ENCODE measurements at places on chromosomes 2 and 18.

DNA sequence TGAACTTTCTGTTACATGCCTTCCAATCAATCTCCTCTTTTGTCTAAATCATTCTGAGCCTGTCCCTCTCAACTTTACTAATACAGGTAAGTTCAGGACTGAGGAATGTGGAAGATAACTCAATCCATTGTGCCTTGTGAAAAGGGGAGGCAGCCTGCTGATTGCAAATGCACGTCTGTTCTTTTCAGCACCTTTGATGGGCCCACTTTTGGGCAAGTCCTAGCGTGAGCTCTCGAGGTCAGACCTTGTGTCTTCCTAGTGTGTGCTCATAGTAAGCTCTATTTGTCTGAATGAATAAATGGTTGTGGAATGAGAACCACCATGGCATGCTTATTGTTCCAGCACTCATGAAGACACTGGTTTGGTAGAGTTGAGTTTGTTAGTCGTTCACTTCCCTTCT, 50.4 kb upstream of the REL start:
- no peak for DNase-seq

GRCh38 chr18:32470714-32471633, at the start of gene GAREM1:
Gene GAREM1 (minus strand): TSS chr18:32470882. CDS start chr18:32470428, 454 bp downstream.
- peak; percentile 94 for DNase-seq

GRCh38 chr2:213253162-213253561, 31.1 kb upstream of the SPAG16 start:
- no peak for DNase-seq

GRCh38 chr2:67534745-67535144, 137.6 kb downstream of the ETAA1 start:
- DNase-seq, result no peak

DNA sequence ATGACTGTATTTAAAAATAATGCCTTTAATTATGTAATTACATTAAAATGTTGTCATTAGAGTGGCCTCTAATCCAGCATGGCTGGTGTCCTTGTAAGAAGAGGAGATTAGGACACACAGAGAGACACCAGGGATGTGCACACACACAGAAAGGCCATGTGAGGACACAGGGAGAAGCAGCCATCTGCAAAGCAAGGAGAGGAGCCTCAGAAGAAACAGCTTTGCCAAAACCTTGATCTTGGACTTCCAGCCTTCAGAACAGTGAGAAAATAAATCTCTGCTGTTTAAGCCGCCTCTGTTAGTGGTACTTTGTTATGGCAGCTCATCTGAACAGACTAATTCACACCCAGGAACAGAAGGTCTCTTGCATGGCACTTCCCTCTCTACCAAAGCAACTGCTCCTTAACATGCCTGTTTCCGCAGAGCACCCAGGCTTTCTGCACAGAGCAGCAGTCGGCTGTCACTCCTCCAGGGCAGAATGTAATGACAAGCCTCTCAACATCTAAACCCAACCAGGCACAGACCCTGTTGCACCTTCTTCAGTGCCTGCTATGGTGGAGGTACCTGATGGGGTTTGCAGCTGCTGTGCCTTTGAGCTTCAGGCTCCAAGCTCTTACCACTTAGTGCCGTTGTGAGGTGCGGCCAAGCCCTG, 377.7 kb downstream of the TDRD15 start:
- no peak for DNase-seq

DNA sequence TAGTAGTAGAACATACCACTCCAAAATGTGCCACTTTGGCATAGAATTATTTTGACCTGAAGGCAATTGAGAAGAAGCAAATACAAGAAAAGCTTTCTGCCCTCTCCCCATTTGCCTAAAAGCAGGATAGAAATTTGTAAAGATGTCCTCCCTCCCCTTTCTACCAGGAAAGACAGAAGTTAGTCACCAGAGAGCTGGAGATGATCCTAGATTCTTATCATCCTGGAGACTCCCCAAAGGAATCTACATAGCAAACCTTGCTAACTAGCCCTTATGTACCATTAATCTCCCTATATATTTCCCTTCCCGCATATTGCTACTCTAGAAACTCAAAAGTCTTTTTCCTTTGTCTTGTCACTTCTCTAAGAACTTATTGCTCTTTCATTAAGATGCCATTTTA, 12.6 kb upstream of the TMEM37 start:
- DNase-seq, result no peak

GRCh38 chr18:29071869-29072268, 894.9 kb upstream of the CDH2 start:
- no peak for DNase-seq

GRCh38 chr18:40911582-40912254, 1043.3 kb upstream of the PIK3C3 start:
- no peak for DNase-seq

GRCh38 chr2:98480598-98480997, 35.9 kb downstream of the INPP4A start:
- no peak for DNase-seq

DNA sequence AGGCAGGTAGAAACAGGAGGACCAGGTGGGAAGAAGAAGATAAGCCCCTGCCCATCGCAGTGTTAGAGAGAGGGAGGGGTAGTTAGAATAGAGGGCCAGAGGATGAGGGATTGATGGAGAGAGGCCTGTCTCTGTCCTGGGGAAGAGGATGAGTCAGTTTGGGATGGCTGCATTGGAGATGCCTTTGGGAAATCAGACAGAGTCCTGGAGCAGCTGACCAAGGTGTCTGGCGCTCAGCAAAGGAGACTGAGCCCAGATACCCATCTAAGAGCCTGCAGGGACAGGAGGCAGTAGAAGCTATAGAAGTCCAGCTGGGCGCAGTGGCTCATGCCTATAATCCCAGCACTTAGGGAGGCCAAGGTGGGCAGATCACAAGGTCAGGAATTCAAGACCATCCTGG, 177.8 kb upstream of the HAAO start:
- DNase-seq, result no peak

DNA sequence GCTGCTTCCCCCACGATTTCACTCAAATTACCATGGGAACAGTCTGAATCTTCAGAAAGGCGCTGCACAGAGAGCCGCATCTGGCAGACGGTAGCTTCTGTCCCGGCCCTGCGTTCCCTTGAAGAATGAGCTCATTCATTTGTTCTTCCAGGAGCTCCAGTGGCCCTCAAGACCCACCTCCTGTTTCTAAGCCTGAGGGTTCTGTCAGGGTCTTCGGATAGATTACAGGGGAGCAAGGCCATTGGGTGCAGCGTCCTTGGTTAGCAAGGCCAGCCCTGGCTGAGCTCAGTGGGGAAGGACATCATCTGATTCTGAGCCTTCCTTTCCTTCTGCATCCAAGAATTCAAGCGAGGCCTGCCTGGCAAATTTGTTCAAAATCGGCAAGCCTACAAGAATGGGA, 111.9 kb downstream of the PDCL3 start:
- DNase-seq, result no peak

DNA sequence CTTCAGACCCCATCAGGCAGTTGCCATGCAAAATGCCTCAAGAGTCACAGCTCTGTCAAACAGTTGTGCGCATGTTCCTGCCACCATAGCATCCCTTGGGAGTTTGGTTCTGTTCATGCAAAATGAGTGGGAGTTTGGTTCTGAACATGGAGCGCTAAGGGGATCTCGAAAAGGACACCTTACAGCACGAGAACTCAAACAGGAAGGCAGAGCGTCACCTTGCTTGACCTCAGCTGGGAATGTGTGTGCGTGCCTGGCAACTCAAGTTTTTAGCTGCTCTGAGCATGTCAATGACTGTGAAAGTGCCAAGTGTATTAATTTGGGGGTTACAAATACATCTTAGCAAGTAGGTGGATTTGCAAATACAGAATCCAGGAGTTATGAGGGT, 16.6 kb downstream of the MALL start:
- no peak for DNase-seq
